ENCODE measurements at places on chromosomes 12 and 14.

- no peak for DNase-seq
Observed at GRCh38 chr12:95402096-95402495, 71.9 kb upstream of the METAP2 start.

DNA sequence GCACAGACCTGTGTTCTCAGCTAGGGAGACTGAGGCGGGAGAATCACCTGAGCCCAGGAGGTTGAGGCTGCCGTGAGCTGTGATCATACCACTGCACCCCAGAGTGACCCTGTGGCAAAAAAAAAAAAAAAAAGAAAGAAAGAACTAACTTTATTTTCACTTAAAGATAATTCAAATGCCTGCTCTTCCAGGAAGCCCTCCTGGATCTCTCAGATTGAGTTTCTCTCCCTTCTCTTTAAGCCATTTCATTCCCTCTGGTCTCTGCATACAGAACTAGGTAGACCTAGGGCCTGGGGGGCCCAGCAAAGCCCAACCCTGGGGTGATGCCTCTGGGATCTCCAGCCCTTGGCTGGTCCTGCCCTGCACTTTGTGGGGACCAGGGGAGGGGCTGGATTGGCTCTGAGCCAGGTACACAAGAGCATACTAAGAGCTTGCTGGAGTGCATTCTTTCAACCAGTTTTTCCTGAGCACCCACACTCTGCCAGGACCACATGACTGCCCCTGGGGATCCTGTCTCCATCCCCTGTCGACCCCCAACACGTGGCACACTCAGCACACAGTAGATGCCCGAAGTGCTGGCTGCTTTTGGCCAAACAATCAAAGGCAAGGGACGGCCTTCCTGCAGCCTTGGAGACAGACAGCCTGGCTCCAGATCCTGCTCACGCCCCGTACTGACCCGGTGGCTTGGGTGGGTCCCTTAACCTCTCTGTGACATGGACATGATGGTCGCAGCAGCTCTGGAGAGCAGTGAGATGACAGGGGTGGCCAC, 52.7 kb downstream of the CYP46A1 start:
- no peak for DNase-seq

DNA sequence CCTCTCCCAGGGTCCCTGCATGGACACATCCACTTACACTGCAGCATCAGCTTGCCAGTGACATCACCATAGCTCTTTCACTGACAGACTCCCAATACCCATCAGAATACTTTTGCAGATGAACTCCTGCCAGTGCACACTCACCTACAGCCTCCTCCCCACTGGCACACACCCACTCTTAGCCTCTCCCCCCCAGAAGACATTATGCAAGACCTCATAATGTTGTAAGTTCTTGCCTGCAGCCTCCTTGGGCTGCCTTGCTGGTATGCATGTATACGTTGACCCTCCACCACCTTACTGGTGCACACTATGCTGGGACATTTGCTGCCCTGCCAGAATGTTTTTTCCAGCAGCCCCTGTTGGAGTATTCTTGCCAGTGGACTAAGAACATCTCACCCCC, 324.2 kb downstream of the AEBP2 start:
- no peak for DNase-seq

GRCh38 chr12:15404485-15404884, 82.2 kb downstream of the PTPRO start:
- DNase-seq = no peak

- no peak for DNase-seq
Observed at GRCh38 chr14:95611293-95611880, 74.8 kb upstream of the TCL1B start.

GRCh38 chr12:80374615-80375014, 69.4 kb upstream of the PTPRQ start:
- DNase-seq = no peak

DNA sequence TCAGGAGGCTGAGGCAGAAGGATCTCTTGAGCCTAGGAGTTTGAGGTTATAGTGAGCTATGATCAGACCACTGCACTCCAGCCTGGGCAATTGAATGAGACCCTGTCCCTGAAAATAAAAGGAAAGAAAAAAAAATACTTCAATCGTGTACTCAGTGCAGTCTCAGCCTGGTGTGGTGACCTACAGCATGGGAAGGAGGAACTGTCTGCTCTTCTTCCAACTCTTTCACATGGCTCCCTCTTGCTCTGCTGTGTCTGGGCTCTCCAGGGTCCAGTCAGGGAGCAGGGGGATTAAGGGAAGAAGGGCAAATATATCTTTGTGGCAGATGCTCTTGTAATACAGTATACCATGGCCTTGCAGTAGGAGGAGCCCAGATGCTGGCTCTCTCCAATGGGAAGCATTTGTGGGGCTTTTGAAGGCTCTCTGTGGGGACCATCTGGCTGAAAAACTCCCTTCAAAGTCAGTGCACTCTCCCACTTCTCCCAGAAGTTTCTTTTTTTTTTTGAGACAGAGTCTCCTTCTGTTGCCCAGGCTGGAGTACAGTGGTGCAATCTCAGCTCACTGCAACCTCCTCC, 76.6 kb upstream of the TMPO start:
- DNase-seq = no peak

DNA sequence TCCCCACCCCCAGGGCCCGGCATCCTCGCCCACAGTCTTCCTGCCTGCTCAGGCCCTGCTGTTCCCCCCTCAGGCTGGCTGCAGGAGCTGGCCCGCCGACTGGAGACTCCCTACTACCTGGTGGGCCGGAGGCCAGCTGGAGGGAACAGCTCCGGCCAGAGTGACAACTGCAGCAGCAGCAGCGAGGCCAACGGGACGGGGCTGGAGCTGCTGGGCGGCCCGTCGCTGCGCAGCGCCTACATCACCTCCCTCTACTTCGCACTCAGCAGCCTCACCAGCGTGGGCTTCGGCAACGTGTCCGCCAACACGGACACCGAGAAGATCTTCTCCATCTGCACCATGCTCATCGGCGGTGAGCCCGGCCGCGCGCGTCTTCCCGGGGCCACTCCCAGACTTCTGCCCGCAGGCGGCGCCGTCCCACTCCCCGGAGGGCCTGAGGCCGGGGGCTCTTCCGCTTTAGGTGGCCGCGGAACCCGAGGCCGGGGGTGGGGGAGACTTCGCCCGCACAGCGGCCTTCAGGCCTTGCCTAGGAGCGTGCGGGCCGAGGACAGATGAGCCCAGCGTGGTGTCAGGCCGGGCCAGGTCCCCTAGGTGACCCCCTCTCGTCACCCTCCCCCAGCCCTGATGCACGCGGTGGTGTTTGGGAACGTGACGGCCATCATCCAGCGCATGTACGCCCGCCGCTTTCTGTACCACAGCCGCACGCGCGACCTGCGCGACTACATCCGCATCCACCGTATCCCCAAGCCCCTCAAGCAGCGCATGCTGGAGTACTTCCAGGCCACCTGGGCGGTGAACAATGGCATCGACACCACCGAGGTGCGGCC, 10.2 kb downstream of the KCNH3 start:
- no peak for DNase-seq

DNA sequence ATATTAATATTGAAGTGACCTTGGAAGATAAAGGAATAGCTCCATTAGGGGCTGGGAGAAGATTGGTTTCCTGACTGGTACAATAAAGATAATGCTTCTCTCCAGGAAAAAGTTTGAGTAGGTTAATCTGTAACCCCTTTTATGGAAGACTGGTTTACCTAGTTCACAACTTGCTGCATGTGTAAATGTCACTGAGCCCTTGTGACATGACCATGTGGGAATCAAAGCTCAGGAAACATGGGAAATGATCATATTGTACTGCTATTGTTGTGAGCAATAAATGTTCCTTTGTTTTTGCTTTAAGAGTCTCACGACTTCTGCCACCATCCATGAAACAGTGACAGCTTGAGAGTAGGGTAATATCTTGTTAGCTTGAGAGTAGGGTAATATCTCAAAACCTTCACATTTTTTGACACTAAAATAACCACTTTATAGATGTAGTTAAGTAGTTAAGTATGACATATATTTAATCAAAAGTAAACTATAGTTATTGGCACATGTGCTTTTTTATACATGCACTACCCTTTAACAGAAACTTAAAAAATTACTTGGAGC, 1338.6 kb downstream of the FSCB start:
- DNase-seq = no peak

DNA sequence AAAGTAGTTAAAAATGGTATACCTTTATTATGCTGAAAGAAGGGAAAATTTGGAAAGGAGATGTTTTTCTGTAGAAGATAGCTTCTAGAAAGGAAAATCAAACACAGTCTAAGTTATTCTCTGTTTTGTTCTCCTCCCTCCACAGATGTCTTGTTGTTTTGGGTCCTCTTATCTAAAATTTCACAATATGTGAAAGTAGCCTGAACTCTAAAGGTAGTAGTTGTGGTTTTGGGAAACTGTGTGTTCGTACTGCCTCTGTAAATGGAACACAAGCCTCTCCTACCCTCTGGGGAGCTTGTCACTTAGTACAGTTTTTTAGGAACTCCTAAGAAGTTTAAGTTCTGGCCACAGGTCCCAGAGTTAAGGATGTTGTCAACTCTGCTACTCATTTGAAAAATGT, 112.6 kb downstream of the CRADD start:
- no peak for DNase-seq

Data from stimulated activated CD8-positive, alpha-beta memory T cell treated with anti-CD3 and anti-CD28 coated beads, Interleukin-15, amount 100 ng/mL, for 24 hours (primary cell).